Stimulated activated naive CD8-positive, alpha-beta T cell treated with anti-CD3 and anti-CD28 coated beads, Interleukin-15, Interleukin-2, amounts not matched to agents 100 U/mL and 50 U/mL, for 24 hours (primary cell): ENCODE measurements at places on chromosomes 7 and 10.
A peak's percentile ranks its signal among the peaks of the same experiment; 100 is the strongest.

- DNase-seq = no peak
These were observed 34.4 kb downstream of the ZNF783 start for GRCh38 chr7:149296368-149296767.

GRCh38 chr10:69629897-69630650, at the start of gene FAM241B:
TSS of gene FAM241B (plus strand) at chr10:69630247. CDS start at chr10:69631744, 1,497 bp downstream.
- DNase-seq = peak; percentile 79

GRCh38 chr7:43632746-43633145, 49.8 kb downstream of the STK17A start:
- no peak for DNase-seq

GRCh38 chr7:149104214-149104613, 13.7 kb upstream of the ZNF786 start:
- no peak for DNase-seq

DNA sequence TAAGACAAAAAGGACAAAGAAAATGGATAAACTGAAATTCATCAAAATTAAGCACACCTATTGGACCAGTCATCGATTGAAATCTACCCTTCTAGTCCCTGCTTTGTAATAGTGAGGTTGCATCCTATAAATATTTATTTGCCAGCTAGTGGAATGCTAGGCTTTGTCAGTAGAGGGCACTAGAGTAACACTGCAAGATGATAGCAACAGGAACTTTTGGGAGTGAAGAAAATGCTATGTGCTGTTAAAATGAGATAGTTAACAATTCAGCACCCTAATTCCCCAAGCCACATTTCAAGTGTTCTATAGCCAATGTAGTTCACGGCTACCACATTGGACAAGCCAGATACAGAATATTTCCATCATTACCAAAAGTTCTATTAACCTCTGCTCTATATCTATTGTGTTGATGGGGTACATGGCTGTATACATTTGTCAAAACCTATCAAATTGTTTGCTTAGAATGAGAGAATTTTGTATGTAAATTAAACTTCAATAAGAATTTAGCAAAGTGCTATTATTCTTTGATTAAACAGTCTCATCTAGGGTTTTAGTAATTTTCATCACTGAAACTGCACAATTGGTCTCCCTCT, 69.8 kb downstream of the LSMEM1 start:
- peak; percentile 10 for DNase-seq

- DNase-seq = no peak
These were observed 256.5 kb upstream of the PPP2R2D start for GRCh38 chr10:131644289-131644688.

DNA sequence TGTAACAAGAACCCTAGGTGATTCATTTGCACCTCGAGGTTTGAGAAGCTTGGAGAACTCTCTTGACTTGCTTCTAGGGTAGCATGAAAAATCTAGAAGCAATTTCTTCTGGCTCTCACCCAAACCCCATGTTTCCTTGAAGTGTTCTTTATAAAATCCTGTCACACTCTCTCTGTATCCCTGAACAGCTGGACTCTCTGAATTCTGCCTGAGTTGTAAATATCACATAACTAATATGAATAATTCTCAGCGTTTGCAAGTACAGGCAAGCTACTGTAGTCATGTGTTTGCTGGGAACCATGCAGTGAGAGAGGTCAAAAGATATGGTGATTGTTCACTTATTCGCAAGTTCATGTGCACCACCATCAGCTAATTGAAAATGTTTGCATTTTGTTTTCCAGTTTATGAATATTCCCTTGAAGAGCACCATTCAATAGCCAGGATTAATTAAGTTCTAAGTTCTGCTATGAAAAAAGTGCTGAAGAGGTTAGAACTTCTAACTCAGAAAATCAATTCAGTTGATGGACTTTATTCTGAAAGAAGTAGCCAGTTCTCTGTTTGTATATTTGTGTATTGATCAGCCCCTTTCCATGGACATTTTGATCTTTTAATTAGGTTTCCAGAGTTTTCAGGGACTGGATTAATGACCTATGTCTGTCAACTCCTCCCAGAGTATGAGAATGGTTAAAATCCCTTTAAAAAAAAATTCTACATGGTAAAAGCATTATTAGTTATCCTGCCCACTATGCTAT, 243.0 kb downstream of the PLXDC2 start:
- DNase-seq = no peak

DNA sequence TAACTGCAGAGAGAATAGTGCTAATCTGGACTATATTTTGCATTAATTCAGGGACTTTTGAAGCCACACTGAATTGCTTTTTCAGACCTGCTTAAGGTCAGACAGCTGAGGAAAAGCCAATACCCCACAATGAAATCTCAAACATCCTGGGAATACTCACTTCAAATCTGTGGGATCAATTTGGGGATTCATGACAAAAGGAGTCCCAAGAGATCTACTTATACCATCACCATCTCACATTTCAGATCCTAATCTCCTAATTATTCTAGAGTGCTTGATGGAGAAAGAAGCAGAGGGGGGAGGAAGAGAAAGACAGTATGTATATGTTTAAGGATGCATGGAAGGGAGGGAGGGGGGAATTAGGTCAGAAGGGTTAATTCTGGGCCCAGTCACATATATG, 202.2 kb downstream of the CACNA2D1 start:
- no peak for DNase-seq

- DNase-seq = no peak
These were observed 62.9 kb downstream of the CCSER2 start for GRCh38 chr10:84391326-84391725.

- DNase-seq = no peak
These were observed 1250.6 kb downstream of the GATA3 start for GRCh38 chr10:9305018-9305655.

DNA sequence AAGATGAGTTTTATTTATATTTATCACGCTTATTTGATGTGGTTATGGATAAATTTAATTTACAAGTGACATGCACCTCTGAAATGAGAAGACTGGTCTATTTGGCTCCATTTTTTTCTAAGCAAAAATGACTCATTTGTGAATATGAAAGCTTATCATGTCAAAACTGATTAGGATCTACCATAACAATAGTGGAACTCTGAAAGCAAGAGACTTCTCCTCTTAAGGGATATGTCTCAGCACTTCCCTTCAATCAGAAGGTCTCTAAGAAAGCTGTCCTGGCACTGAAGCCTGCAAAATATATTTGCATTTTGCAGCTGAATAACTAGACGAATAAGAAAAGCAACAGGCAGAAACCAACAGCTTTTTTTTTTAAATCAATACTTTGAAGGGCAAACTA, 12.7 kb downstream of the FAS start:
- DNase-seq = no peak

DNA sequence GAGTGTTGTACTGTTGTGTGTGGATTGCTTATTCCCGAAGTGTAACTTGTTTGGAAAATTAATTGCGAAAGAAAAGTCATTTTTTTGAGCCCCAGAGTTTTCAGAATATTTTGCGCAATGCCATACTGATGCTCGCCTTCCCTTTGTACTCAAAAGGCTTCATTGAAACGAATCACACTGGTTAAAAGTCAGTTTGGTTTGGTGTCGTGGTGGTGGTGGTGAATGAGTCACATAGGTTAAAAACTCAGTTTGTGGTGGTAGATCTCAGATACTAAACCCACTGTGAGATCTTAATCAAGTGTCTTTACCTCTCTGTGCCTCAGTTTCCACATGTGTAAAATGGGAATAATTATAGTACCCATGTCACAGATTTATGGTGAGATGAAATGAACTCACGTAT, 61.1 kb upstream of the IL6 start:
- peak; percentile 53 for DNase-seq

- no peak for DNase-seq
These were observed 85.7 kb upstream of the INHBA start for GRCh38 chr7:41788556-41788955.

- no peak for DNase-seq
These were observed 71.8 kb upstream of the RPA3 start for GRCh38 chr7:7790041-7790741.

DNA sequence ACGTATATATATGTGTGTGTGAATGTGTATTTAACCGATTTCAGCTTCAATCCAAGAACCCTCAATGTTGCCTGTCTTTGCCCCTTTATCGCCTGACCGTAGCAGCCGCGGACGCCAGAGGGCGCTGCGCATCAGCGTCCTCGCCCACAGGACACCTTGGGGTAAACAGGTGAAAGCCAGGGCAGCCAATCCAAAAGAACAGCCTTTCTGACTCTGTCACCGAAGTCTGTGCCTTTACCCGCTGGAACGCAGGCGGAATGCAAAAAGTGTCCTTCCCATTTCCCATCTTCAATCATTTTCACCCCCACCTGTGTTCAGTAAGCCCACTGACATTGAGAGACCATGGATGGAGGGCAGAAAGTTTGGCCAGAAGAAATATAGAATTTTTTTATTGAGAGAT, 3.6 kb downstream of the NXPH1 start:
- DNase-seq = peak; percentile 66

DNA sequence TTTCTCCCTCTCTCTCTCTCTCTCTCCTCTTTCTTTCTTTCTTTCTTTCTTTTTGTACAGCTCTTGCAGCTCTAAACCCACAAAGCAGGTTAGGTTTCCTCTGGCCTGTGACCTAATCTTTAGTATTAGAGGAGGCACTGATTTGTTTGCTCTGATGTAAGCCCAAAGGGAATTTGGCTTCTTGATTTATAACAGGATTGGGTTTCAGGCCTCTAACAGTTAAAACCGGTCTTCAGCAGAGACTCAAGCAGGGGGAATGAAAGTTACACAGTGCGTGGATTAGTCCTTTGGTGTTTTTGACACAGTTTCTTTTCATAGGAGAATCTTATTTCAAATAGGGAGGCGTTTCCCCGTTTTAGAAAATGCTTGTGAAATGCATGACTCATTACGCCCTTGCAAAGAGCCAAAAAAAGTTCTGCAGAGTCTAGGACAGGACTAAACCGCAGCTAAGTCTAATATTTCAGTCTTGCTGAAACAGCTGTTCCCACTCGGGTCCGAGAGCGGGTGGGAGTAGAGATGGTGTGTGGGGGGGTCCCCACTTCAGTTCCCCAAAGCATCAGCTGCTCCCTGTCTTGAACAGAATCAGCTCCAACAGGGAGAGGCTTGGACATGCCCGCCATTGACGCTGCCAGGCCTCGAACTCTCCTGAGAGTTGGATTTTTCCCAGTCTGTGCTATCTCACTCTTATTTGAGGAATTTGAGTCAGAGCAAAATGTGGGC, 296.5 kb upstream of the PITRM1 start:
- no peak for DNase-seq

- no peak for DNase-seq
These were observed 20.5 kb upstream of the GATA3 start for GRCh38 chr10:8033812-8034465.

- no peak for DNase-seq
These were observed 68.9 kb downstream of the FAM53B start for GRCh38 chr10:124675261-124675660.

DNA sequence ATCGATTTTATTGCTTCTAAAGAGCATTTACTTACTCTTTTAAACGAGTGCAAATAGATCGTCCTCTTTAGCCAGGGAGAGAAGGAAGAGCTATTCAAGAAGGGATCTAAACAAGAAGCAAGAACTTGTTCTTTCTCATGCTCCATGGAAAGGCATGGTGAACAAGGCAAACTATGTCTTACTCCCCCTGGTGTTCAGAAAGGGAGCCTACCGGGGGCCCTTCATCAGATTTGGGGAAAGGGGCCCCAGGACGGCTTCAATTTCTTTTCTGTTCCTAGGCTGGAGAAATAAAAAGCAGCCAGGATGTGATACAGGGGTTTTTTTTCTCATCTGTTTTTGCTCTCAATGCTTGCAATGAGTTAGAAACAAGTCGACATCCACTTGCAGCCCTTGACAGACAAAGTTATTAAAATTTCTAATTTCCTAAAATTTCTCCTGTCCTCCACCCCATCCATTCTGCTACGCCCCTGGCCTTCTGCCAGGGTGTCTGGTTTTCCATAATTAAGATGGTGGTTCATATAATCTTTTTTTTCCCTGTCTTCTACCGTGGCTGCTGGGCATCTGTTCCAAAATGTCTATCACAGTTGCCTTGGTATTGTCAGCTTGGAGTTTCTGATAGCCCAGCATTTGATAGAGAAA, 214.4 kb downstream of the CREB5 start:
- peak; percentile 27 for DNase-seq

DNA sequence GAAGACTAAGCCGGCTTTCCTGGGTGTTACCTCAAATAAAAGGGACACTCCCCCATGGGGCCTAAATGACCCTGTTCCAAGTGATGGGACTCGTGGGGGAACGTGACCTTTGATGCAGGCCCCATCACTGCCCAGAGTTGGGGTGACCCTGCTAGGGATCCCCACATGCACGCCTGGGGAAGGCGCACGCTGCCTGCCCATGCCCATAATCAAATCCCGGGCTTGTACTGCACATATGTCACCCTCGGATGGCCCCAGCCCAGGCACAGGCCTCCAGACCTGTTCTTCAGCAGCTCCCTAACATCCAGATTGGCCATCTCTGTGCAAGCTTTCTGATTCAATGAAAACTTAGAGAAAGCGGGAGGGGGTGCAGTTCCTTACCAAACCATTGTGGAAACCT, 14.7 kb downstream of the EBF3 start:
- DNase-seq = no peak

GRCh38 chr10:110680273-110681020, 36.3 kb downstream of the RBM20 start:
- DNase-seq = no peak

DNA sequence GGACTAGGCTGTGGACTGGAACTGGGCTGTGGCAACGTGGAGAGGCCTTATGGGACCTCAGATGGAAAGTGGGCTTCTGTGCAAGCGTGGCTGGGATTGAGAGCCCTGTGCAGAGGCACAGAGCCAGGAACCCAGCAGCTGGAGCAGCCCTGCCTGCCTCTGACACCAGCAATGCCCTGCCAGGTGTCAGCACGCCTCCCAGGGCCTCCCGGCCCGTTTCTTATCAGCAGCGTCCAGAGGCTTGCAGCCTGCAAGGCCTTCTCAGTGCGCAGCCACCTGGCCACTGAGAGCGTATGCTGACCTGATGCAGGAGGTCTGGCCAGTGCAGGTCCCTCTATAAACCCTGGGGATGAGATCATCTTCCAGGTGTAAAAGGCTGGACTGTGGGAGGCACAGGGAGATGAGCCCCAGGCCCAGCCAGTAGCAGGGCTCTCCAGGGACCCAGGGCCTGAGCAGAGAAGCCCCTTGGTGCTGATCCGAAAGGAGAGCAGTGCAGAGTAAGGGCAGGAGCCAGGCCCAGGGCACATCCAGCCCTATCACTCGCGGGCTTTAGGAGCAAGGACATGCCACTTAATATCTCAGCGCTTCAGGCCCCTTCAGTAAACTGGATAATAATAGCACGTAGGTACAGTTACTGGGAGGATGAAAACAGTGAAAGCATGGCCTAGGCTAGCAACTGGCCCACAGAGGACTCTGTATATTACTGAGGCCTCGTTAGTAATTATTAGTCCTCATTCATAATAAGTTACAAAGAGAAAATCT, 38.8 kb upstream of the ANTXRL start:
- no peak for DNase-seq
